ENCODE measurements at places on chromosomes 11 and 22.

GRCh38 chr11:44992181-44992582 is 41.5 kb upstream of the TP53I11 start:
- DNase-seq = no peak

DNA sequence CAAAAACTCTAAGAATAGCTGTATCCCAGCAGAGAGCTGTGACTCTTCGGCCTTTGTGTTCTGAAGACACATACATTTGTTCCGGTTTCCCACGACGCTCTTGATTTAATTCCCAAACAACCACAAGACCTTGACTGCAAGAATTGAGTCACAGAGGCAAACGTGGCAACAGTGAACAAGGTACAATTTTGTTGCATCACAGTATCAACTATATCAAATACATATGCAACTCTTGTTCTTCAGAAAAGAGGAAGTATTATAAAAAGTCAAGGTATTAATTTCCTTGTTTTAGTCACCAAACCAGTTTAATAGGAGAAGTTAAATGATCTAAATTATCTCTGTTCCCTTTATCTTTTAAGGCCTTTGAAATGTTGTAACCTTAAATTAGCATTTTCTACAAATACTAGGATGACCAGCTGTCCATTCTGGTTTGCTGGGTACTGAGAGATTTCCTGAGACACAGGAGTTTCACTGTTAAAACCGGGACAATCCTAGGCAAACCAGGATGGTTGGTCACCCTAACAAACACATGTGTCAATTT is 11.1 kb downstream of the HPS5 start:
- DNase-seq = no peak

- DNase-seq = no peak
Measured at GRCh38 chr22:39317084-39317774, 2.2 kb downstream of the RPL3 start.

GRCh38 chr11:8726395-8726794 is 43.8 kb downstream of the RPL27A start:
- DNase-seq = no peak

DNA sequence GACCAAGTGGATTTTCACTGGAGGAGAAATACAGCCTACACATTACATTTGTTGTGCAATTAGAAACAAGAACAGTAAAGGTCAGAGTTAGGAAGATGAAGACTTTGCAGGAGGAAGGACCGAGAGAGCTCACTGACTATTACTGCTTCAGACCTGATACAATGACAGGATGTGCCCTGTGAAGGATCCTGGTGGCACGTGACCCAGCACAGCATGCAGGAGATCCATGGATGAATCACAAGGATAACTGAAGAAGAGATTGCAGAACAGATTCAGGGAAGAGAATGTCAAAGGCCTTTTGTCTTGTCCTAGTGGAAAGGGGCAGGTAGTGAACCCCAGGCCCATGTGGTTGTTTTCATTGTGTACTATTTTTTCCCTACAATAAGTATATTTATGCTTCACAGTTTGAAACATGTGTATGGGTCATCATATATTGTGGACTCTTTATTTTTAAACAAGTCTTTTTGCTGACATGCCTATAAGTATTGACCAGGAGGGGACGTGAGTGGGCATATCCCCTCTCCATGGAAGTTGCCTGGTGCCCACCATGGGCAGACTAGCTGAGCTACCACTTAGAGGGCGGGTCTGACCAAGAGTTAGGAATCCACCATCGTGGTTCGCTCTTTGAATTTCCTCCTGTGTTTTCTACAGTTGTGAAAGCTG is 44.3 kb downstream of the RASSF10 start:
- no peak for DNase-seq

DNA sequence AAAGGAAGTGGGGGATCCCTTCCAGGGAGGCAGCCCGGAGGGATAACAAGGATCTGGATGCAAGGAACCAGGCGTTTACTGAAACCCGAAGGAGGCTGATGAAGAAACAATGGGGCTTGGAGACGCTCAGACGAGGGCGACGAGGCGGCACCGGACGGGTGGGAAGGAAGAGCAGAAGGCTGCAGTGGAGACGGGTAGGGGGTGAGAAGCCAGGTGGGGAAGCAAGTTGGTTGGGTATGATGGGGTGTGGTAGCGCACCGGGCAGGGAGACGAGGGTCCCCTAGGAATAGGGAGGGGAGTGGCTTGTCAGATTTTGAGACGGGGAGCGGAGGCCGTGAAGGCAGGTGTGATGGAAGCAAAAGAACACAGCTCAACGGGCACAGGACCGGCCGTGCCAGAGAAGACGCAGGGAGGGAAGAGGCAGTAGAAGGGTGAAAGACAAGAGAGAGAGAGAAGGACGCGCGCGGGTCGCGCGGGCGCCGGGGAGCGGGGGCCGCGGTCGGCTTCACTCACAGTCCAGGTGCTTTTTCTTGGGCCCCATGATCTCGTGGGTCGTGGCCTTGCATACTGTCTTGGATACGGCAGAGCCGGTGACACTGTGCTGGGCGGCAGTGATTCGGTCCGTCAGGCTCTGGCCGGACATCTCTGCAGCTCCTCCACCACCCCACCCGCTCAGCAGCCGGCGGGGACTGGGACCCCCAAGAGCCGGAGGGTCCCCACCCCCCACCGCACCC is 579 bp downstream of the PICALM start:
- DNase-seq = no peak

- no peak for DNase-seq
Measured at GRCh38 chr11:30889143-30889794, 303.1 kb upstream of the MPPED2 start.

GRCh38 chr11:1573903-1574237 is 1.8 kb upstream of the DUSP8 start:
- no peak for DNase-seq

DNA sequence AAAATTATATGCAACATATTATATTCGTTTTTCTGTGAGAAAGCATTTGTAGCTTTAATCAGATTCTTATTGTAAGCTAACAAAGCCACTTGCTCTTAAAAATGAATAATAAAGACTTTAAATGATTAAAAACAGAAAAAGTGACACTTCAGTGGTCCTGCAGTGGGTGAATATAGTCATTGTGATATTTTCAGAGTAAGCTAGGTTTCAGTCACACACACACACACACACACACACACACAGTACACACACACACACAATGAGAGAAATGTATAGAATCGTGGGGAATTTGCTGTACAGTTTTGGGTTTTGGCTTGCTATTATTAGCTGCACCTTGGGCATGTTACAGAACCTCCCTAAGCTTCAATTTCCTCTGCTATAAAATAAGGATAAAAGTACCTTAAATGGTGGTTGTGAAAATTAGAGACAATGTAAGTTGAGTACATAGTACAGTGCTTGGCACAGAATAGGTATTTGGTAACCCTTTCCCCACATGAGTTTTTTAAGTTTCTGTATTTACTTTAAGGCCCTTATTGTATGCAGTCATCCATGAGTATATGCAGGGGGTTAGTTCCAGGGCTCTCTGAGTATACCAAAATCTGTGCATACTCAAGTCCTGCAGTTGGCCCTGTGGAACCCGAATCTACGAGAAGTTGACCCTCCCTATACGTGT is 39.8 kb downstream of the CSTPP1 start:
- no peak for DNase-seq
